ENCODE measurements at places on chromosomes 2 and 18.

GRCh38 chr2:15287447-15288184 is 273.5 kb downstream of the NBAS start:
- no peak for DNase-seq

DNA sequence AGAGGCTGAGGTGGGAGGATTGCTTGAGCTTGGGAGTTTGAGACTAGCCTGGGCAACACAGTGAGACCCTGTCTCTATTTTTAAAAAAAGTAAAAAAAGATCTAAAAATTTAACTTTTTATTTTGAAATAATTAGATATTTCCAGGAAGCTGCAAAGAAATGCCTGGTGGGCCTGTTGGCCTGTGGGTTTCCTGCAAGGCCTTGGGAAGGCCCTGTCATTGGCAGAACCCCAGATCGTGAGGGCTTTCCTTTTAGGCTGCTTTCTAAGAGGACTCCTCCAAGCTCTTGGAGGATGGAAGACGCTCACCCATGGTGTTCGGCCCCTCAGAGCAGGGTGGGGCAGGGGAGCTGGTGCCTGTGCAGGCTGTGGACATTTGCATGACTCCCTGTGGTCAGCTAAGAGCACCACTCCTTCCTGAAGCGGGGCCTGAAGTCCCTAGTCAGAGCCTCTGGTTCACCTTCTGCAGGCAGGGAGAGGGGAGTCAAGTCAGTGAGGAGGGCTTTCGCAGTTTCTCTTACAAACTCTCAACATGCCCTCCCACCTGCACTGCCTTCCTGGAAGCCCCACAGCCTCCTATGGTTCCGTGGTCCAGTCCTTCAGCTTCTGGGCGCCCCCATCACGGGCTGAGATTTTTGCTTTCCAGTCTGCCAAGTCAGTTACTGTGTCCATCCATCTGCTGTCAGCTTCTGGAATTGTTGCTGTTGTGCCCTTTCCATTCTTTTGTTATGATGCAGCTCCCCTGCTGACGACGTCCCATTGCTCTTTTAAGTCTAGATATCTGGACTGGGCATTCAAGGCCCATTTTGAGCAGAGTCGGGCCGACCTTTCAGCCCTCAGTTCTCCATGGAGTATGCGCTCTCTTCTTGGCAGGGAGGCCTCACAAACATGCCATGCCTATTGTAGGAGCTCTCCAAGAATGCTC is 6.6 kb downstream of the PROC start:
- no peak for DNase-seq

GRCh38 chr2:36397728-36398413 is 42.3 kb downstream of the CRIM1 start:
- no peak for DNase-seq

DNA sequence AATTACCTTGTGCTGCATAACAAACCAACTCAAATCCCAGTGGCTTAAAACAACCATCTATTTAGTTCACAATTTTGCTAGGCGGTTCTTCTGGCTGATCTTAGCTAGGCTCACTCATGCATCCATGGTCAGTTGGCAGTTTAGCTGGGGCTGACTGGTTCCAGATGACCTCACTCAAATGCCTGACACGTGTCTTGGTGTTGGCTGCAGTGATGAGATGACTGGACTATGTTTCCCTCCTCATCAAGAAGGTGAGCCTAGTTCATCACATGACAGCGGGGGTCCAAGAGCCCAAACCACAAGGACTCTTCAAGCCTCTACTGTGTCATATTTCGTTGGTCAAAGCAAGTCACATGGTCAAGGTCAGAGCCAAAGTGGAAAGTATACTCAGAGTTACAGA is 42.7 kb upstream of the ACTR3 start:
- no peak for DNase-seq

- DNase-seq: no peak
These were observed 83.2 kb downstream of the CTIF start for GRCh38 chr18:48621815-48622555.

DNA sequence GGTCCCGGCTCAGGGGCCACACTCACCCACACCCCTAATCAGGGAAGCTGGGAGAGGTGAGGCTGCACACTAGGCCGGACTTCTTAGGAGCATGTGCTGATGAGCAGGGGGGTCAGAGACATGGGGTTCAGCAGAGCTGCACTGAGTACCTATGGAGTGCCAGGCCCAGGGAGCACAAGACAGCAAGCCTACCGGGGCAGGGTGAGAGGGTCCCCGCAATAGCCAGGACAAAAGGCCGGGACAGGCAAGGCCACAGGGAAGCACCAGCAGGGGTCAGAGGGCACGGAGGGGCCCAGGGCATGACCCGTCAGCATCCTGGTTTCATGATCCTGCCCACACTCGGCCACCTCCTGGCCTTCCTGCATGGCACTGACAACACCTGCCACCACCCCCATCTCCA is 73.5 kb downstream of the TNS1 start:
- no peak for DNase-seq

DNA sequence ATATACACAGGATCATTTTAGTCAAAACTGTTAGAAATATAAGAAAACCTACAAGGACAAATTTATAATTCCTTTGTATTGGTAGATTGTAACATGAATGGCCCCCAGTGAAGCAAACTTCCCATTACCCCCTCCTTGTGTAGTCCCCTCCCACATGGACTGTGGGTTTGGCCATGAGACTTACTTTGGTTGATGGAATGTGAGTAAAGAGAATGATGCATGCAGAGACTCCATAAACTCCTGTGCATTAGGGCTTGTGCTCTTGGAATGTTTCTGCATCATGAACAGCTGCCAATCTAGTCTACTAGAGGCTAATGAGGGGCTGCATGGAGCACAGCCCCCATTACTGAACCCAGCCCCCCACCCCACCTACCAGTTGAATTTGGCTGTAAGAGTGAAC is 8.3 kb upstream of the TGFA start:
- no peak for DNase-seq

- no peak for DNase-seq
These were observed 322.3 kb downstream of the MYCN start for GRCh38 chr2:16262526-16263178.

DNA sequence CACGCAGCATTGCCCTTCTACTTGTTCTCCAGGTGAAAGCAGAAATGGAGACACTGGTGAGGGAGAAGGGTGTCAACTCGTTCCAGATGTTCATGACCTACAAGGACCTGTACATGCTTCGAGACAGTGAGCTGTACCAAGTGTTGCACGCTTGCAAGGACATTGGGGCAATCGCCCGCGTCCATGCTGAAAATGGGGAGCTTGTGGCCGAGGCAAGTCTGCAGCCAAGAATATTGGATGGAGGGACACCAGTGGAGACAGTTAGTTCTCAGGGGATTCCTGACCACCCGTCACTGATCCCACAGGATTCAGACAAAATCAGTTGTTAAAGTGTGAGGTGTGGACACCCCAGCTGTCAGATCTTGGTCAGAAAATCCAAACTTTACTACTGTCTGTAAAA is 43.2 kb upstream of the MAPRE3 start:
- no peak for DNase-seq

DNA sequence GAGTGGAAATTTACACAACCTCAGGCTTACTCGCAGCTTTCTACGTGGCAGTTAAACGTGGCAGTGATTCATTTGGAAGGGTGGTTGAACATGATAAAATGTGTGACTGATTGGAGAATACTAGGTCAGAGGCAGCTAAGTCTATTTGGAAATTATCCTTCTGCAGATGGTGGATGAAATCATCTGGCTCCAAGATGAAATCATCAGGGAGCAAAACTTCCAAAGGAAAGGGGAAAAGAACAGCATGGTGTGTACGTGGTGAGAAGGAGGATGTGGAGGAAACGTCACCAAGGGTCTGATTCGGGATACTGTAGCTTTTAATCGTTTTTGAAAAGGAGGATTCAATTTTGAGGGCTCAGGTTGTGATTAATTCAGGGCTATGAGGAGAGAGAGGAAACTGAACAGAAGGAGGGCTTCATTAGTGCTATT is 47.9 kb downstream of the COL3A1 start:
- DNase-seq: peak; percentile 78

DNA sequence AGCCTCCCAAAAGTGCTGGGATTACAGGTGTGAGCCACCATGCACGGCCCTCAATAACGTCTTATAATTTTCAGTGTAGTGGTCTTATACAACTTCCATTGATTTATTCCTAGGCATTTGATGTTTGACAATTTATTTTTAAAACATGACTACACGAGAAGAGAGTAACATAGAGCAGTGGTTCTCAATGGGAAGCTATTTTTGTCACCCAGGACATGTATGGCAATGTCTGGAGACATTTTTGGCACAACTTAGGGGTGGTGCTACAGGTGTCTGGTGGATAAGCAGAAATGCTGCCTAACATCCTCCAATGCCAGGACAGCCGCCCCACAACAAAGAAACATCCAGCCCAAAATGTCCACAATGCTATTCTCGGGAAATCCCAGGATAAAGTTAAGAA is 12.7 kb upstream of the ANXA4 start:
- DNase-seq: no peak

DNA sequence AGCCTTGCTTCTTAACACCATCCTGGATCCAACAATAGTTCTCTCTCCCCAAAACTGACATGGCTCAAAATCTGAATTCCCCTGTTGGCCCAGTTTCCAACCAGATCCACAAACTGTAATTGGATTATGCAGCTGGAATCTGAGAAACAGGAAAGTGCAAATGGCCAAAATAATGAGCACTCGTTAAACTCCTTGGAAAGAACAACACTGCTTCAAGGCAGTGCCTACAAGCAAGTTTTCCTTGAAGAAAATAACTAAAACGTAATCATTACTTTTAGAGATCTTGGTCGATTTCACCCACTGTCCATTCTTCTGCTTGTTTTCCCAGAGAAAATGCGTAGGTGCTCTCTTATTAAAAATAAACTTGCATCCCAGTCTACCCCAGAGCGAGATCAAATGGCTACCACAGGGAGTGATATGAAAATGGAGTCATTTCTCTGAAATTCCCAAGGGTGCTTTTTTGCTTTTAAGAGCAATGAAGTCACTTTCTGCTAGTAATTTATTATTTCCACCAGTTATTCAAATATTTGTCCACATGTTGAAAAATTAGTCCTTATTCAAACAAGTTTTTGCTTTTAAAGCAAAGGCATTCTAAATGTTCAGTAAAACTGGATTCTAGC is 264.2 kb downstream of the C1D start:
- no peak for DNase-seq

DNA sequence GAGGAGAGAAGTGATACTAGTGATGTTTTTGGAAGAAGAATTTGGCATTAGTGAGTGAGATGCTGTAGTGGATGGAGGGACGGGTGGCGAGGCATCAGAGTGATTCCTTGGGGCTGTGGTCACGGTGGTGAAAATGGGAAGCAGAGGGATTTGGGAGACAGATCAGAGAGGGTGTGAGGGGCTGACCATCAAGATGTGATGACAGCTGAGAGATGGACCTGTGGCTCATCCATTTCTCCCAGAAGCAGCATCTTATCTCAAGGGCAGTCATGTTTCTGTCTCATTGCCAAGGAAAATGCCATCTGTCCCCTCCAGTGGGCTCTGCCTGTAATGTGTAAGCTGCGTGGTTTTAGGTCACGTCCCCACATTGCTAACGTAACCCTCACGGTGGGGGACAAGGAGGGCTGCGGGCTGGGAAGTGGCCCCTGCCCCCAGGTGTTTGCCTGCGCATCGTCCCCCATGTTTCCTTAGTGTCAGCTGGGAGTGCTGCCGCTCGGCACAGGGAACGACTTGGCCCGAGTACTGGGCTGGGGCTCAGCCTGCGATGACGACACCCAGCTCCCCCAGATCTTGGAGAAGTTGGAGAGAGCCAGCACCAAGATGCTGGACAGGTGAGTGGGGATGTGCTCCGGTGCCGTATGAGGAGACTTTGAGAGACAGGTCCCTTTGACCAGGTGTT is 91.0 kb downstream of the DGKD start:
- no peak for DNase-seq

DNA sequence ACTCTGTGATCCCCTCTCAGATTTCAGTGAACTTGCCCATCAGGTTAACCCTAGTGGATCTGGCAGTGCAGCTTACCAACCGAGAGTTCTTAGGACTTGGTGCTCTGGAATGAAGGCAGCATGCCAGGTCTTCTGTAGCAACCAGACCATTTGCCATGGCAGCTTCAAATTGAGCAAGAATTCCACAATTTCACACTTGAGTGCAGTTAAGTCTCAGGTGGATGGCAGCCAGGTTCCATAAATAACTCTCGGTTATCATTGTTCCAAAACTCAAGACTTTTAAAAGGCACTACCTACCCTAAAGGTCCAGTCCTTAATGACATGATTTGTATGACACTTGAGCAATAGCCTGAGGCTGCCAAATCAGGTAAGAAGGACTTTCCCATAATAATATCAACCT is 48.1 kb downstream of the GALNT3 start:
- no peak for DNase-seq

- no peak for DNase-seq
These were observed 120.0 kb upstream of the FAM117B start for GRCh38 chr2:202514732-202515131.

- DNase-seq: no peak
These were observed 503.6 kb upstream of the MYT1L start for GRCh38 chr2:2834516-2835254.

DNA sequence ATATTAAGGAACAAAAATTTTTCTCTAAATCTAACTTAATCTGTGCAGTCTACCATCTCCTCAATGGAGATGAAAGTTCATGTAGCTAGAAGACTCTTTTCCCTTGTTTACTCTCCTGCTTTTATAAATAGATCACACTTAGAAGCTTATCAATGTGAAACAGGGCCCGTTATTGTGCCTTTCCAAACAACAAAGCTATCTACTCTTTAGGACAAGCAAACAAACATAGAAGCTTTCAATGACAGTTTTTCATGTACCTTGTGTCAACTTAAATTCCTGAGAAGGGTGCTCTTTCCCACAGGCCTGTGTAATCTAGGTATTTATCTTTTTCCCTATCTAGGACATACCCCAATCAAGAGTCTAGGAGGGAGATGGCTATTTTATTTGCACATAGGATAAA is 247.8 kb upstream of the CWC22 start:
- DNase-seq: no peak

- DNase-seq: no peak
These were observed 37.4 kb upstream of the PAX8 start for GRCh38 chr2:113316085-113316484.

DNA sequence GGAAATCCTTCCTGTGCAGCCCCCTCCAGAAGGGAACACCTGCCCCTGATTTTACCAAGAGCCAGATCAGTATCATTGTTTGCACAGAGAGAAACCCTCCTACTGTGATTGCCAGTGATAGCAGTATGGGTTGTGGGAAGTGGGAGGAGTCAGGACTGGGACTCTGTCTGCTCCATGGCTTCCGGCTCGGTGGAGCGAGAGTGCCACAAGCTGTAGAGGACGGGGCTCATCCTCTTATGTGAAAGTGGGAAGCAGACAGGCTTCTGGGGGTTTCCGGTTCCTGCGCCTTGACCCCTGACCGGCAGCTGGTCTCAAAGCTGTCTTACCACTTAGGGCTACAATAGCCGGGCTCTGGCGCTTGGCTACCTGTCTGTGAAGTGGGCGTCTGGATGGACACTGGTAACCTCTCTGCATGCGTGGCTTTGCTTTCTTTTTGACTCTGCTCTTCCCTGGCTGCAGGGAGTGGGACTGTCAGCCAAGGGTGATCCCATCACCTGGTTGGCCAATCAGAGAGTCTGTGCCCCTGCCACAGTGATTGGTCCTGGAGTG is 79.7 kb downstream of the BCL2L11 start:
- DNase-seq: no peak

DNA sequence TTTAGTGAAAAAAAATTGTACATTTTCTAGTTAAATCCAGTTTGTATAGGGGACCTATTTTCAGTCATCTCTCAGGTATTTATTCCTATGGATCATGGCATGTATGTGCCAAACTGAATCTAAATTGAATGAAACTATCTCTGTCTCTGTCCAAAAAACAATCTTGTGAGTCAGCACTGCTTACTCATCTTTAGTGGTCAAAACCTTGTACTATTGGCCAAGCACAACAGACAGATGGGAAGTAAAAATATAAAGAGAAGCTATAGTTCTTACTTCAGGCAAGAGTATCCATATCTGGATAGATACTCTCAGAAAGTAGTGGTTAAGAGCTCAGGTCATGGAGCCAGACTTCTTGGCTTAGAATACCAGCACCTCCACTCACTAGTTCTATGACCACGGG is 76.0 kb upstream of the KLHL14 start:
- DNase-seq: no peak

Measured in AG04450 (cell line).